ENCODE measurements at places on chromosomes 1 and 21.

- DNase-seq: no peak
Measured at GRCh38 chr1:54945393-54945936, 35.0 kb upstream of the TMEM61 start.

GRCh38 chr1:11786168-11786567 is 19.6 kb downstream of the MTHFR start:
- DNase-seq: no peak

- peak; percentile 22 for DNase-seq
Measured at GRCh38 chr1:31745096-31745945, 18.8 kb downstream of the ADGRB2 start.

DNA sequence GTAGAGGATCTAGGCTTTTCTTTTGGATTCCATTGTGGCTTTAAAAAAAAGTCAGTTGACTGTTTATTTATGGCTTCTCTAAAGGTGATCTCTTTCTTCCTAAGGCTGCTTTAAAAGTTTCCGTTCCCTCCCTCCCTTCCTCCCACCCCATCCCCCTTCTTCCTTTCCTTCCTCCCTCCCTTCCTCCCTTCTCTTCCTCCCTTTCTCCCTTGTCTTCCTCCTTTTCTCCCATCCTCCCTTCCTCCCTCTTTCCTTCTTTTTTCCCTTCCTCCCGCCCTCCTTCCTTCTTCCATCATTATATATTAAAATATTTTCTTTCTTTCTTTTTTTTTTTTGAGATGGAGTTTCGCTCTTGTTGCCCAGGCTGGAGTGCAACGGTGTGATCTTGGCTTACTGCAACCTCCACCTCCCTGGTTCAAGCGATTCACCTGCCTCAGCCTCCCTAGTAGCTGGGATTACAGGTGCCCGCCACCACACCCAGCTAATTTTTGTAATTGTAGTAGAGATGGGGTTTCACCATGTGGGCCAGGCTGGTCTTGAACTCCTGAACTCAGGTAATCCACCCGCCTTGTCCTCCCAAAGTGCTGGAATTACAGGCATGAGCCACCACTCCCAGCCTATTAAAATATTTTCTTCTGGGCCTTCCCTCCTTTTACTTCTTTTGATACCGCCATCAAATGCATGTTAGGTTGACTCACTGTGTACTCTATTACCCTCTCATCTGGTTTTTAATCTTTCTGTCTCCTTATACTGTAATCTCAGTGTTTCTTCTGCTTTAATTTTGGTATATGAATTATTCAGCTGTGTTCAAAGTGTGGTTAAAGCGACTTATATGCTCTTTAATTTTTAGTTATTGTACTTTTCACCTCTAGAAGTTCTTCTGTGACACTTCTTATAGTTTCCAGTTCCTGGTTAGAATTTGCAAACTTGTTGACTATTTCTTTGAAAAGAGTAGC is 59.2 kb upstream of the ATP5PO start:
- DNase-seq: no peak

GRCh38 chr1:218874313-218874712 is 299.4 kb upstream of the LYPLAL1 start:
- DNase-seq: no peak

Measured in C1 segment of cervical spinal cord (tissue), 14 donors.